ENCODE measurements at places on chromosomes 7 and 10.

- DNase-seq, result no peak
Observed at GRCh38 chr10:106938513-106938912, 226.0 kb downstream of the SORCS1 start.

GRCh38 chr7:120207037-120207436 is 65.9 kb upstream of the KCND2 start:
- no peak for DNase-seq

DNA sequence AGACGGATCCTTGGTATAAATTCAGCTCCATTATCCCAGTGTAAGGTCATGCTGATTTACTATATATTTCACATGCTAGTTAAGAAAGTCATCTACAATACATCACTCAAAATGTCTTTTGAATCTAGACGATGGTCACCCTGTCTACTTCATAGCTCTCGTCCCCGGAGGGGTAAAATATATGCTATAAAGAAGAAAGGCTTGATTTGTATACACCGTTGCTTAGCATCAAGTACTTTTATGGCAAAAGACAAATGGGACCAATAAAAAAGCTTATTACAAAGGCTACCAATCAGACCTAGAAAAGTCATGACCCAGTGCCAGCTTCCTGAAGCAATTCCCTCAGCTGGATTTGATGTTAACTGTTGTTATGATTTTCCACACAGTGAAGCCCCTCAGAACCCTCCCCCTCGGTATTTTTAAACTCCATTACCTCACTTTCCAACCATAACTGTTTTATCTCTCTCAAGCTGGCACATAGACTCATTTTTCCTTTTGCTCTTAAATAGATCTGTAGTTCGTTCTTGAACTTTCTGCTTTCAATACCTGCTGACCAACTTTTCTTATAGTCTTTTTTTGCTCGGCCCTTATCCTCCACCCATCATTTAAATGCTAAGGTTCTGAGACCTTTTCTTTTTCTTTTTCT is 104.9 kb downstream of the DOCK4 start:
- no peak for DNase-seq

- DNase-seq, result no peak
Observed at GRCh38 chr10:97548828-97549455, 23.6 kb upstream of the ANKRD2 start.

GRCh38 chr7:55723621-55723941 is 139.0 kb downstream of the SEPTIN14 start:
- DNase-seq, result no peak

DNA sequence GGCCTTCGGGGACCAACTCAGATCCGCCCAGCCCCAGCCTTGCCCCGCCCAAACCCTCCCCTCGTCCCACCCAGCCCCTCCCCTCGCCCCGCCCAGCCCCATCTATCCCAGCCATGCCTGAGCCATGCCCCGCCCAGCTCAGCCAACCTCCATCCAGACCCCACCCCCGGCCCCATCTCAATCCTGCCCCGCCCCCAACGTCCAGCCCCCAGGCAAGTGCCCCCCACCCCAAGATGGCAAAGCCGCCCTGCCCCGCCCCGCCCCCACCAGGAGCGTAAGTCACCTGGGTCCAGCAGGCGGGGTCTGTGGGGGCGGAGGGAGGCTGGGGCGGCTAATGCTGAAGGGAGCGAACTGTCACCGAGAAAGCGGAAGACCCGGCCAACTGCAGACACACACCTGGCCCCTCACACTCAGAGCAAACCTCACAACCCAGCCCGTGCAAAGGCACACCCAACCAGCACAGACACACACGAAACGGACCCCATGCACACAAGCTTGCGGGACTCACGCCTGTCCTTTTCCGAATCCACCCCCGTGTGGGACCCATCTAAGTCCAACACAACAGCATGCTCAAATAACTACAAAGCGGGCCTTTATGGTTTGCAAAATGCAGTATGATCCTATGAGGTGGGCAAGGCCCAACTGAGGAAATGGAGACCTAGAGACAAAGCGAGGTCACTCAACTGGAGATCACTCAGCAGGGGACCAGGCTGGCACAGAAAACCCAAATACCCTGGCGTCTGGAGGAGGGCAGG is 11.5 kb upstream of the OGA start:
- DNase-seq, result peak; percentile 88

GRCh38 chr10:80699602-80700039 is 161.9 kb downstream of the SH2D4B start:
- DNase-seq, result peak; percentile 69

DNA sequence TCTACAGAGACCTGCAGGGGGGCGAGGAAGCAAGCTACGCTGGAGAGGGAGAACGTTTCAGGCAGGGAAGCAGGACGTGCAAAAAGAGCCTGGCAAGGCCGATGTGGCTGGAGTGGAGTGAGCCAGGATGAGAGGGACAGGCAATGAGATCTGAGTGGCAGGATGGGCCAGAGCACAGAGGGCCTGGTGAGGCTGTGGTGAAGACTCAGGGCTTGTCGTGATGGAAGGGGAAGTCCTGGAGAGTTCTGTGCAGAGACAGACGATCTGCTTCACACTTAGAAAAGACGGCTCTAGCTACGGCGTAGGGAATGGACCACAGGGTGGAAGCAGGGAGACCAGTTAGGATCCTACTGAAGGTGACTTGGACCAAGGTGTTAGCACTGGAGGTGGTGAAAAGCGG is 87.0 kb downstream of the SH3PXD2A start:
- no peak for DNase-seq

DNA sequence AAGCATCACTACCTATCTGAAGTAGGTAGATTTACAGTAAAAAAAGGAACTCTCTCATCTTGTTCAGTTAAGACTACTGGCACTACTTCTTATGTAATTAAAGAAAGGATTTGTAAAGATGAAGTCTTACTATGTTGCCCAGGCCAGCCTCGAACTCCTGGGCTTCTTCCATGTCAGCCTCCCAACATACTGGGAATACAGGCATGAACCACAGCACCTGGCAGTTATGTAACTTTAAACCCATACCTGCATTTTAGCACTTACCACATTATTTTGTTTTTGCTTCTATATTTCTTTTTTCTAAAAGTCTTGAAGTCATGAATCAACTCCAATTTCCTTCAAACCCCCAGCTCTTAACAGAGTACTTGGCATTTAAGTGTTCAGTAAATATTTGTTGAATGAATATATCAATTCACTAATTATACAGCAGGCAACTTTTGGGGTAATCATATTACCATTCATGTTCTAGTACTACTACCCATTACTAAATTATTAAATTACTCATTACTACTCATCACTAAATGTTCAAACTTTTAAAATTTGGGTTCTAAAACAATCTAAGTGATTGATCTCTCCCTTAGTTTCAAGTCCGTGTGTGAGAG is 31.6 kb upstream of the CCDC71L start:
- no peak for DNase-seq

- DNase-seq, result peak; percentile 77
Observed at GRCh38 chr10:99431190-99431760, 851 bp upstream of the GOT1 start.

DNA sequence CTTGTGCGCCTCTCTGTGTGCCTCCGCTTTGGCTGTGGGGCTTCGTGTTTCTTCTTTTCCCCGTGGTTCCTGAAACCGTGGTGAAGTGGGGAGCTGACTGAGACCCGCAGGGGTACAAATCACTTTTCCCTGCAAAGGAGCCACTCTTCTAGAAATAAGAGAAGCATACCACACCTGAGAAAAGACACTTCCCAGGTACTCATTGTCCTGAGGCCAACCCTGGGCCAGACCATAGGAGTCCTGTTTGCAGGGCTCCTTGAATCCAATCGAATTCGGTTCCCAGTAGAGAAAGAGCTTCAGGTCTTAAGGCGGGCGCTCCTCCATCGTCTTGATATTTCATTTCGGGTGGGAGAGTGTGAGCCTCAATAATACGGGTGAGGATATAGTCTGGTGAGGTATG is 32.4 kb upstream of the ZNF273 start:
- DNase-seq, result peak; percentile 67

- DNase-seq, result no peak
Observed at GRCh38 chr10:129329385-129330055, 137.5 kb upstream of the MGMT start.

GRCh38 chr7:117219485-117219884 is 103.4 kb downstream of the WNT2 start:
- DNase-seq, result no peak

- no peak for DNase-seq
Observed at GRCh38 chr7:92909686-92910475, 73.5 kb upstream of the CDK6 start.

DNA sequence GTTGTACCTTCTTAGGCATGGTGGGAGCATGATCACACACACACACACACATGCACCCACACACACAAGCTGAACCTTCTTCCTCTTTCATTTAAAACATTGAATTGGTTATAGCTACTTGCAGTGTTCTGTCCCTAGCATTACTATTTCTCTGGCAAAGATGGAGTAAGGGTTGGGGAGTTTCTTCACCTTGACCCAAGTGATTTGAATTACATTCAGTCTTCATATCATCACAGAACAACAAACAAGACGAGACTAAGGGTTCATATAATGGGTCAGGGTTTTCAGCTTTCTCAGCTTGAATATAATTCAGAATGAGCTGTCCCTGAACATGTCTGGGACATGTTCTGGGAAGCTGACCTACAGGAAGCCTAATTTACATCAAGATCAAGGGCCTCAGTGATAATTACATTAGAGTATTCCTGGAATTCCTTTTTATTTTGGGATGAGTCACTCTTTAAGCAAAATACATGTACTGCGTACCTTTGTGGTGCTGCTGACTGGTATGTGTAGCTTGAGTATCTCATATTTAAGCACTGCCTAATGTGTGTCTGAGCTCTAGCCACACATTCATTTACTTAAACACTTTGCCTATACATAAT is 213.5 kb upstream of the TMEM229A start:
- no peak for DNase-seq

- no peak for DNase-seq
Observed at GRCh38 chr7:35035511-35035961, 1.7 kb downstream of the DPY19L1 start.

- no peak for DNase-seq
Observed at GRCh38 chr10:24331457-24331856, 122.5 kb downstream of the KIAA1217 start.

DNA sequence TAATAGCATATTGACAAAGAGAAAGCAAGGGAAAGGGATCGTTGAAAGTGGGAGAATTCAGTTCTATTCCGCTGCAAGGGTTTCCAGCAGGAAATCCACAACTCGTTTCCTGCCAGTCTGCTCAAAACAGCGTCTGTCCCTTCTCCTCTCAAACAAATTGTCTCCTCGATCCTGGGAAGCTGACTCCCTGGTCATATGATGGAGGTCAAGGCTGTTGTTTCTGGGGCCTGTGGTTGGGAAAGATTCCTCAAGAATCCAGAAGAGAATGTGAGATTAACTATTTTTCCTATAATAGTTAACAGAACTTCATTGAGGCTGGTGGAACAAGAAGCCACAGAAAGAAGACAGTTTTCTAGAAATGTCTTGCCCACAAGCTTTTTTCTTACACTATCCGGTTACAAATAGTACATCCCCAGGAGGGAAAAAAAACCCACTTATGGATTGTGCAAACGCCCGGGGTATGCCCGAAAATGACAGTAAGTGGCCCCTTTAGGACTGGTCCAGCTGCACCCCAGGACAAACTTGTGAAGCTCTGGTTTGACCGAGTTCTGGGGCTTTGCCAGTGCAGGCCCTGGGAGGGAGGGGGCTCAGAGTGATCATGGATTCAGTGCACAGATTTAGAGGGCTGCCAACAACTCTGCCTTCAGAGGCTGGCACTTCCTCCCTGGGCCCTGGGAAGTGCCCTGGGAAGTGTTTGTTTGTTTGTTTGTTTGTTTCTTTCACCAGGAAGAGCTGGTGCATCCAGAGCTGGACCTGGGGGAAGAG is 49.4 kb upstream of the CTBP2 start:
- DNase-seq, result no peak

DNA sequence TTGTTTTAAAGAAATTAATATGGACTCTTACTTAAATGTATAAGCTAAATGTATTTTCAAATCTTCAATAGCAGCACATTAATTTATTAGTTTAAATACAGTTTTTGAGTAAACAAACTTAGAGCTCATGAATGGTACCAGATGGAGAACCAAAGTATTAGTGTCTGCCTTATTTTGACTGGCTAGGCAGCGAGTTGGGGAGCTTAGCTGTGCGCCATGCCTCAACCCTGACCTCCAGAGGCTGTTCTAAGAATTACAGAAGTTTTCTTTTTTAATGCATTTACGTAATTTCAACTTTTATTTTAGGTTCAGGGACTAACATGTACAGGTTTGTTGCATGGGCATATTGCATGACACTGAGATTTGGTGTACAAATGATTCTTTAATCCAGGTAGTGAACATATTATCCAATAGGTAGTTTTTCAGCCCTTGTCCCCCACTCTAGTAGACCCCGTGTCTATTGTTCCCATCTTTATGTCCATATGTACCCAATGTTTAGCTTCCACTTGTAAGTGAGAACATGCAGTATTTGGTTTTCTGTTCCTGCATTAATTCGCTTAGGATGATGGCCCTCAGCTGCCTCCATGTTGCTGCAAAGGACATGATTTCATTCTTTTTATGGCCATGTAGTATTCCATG is 166.8 kb downstream of the IQUB start:
- DNase-seq, result no peak

GRCh38 chr7:91582799-91583477 is 297.6 kb downstream of the MTERF1 start:
- no peak for DNase-seq

DNA sequence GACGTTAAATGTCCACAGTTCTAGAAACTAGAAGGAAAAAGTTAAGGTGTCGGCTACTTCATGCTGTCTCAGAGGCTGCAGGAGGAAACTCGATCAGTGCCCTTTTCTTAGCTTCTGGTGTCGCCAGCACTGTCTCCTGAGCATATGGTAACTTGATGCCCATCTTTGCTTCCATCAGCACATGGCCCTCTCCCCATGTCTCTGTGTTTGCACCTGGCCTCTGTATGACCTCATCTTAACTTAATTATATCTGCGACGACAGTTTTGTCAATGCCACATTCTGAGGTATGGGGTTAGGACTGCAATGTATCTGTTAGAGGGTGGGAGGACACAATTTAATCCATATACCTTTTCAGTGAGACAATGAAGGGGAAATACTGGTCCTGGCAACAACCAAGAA is 449.9 kb downstream of the POM121L12 start:
- DNase-seq, result no peak

- DNase-seq, result no peak
Observed at GRCh38 chr10:76113952-76114351, 682.5 kb downstream of the LRMDA start.

- DNase-seq, result no peak
Observed at GRCh38 chr7:66207540-66207939, 2.4 kb downstream of the TPST1 start.

GRCh38 chr7:120475994-120476393 is 203.0 kb downstream of the KCND2 start:
- DNase-seq, result no peak

GRCh38 chr7:21690705-21691104 is 147.9 kb downstream of the DNAH11 start:
- DNase-seq, result no peak

- DNase-seq, result no peak
Observed at GRCh38 chr7:158072991-158073730, 514.5 kb downstream of the PTPRN2 start.

All from lower leg skin (tissue), 4 donors.